ENCODE measurements at places on chromosomes 1 and 21.

DNA sequence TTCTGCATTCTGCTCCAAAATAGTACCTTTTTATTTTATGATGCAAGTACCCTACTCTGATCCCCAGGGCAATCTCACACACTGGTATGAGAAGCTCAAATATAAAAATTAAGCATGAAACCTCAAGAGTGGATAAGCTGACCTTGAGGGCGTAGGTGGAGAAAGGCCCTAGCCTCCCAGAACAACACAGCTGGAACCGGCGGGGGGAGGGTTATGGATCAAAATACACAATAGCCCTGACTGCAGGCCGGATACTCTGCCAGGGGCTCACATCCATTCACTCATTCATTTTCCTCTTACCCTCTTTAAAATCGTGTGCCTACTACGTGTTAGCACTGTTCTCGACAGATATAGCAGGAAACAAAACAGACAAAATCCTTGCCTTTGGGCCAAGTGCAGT lies 32.8 kb upstream of the ECE1 start:
- DNase-seq: no peak

DNA sequence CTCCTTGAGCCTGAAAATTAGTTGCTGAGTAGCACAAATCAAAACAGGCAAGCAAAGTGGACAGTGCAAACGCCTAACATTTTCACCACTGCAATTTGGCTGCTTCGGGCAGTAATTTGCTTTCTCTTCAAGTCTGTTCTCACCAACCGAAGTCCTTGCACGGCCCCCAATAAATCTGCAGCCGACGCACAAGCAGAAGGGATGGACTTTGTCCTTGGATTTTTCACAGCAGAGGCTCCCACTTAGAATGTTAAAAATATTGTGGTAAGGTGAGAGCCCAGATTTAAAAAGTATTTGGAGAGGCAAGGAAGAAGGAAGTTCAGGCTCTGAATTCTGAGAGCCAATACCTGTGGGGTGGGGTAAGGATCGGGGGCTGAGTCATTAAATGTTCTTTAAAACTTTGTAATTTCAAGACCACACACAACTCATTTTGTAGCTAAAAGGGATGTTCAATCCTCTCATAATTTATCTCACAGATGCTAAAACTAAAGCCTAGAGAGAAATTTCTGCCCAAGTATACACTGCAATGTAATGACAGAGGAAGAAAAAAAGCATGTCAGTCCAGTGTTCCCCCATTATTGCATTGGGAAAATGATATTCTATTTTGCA lies 6.2 kb downstream of the CD247 start:
- peak; percentile 39 for DNase-seq

DNA sequence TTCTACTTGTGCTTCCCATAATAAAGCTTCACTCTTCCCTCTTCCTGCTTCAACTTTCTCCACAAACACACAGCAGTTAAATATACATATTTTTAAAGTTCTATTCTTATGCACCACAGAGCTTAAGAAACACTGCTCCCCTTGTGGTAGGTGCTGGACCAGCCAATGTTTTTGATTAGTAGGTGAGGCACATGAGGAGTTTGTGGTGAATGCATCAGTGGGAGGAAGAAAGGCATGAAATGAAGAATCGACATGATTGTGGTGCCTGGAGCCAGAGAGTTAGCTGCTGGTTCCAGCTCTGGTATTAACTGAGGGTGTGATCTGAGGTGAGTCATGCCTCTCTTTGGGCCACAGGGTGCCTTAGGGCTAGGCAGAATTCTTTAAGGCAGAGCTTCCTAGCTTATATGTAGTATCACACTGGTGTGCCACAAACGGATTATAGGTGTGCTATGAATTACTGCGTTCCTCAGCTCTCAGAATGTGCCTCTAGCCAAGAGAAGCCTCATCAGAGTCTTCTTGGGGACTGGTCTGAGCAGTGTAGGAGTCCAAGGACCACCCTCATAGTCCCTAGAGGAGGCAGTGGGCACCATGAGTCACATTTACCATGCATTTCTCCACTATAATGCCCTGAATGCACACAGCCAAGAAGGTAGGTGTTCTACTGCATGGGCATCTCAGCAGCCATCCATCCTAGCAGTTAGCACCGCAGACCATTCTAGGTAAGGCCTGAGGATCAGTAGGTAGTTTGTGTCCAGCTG lies 97.4 kb upstream of the SGIP1 start:
- DNase-seq: peak; percentile 45

DNA sequence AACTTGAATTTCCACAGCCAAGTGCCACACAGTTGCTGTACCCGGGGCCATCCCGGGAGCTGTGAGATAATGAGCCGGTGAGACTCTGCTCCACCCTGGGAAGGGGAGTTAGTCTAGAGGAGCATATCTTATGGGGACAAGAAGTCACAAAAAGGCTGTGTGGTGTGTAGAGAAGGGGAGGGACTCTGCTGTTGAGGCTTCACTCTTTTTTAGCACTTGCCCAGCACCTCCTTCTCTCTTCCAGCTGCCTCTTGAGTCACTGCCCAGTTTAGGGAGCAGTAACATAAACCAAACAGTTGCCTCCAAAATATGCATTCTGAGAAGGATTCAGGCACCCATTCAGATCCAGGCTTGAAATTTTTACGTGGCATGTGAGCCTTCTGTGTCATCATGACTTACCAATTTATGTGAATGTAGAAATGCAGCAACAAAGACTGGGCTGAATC lies 744 bp upstream of the WDR26 start:
- DNase-seq: peak; percentile 18
